Mucosa of gallbladder (tissue), 1 donor: ENCODE measurements at places on chromosomes 5 and 9. TPM values are rescaled to one million over a fixed set of nuclear protein-coding genes. Genes with fewer than 3 reads are reported as not detected.

GRCh38 chr5:157607371-157608161 lies 32.0 kb upstream of the ADAM19 start:
- DNase-seq, result no peak

- DNase-seq, result no peak
Measured at GRCh38 chr9:3035579-3036332, 191.9 kb upstream of the PUM3 start.

GRCh38 chr5:152331006-152331405 lies 74.1 kb downstream of the NMUR2 start:
- peak; percentile 13 for DNase-seq

- no peak for DNase-seq
Measured at GRCh38 chr9:71928376-71928775, 16.9 kb downstream of the C9orf85 start.

Gene NEUROG1
- total RNA-seq, result not detected

- no peak for DNase-seq
Measured at GRCh38 chr5:39829441-39829840, 404.7 kb upstream of the DAB2 start.

Gene ZNF618
- 26.6 TPM for total RNA-seq

GRCh38 chr5:124880903-124881697 lies 134.7 kb upstream of the ZNF608 start:
- DNase-seq, result no peak

DNA sequence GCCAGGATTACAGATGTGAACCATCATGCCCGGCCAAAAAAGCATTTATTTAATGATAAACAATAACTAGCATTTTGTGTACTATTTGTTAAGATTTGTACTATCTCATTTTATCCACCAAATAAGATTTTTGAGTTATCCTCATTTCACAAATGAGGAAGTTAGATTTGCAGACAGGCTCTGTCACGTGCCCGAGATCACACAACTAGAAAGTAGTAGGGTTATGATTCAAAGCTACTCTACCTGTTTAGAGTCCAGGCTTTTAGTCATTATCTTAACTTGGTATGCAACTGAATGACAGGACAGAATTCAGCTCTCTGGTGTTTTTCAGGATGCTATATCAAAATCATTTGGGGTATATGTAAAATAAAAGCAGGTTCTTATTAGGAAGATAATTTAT lies 20.5 kb downstream of the RANBP17 start:
- DNase-seq, result no peak

DNA sequence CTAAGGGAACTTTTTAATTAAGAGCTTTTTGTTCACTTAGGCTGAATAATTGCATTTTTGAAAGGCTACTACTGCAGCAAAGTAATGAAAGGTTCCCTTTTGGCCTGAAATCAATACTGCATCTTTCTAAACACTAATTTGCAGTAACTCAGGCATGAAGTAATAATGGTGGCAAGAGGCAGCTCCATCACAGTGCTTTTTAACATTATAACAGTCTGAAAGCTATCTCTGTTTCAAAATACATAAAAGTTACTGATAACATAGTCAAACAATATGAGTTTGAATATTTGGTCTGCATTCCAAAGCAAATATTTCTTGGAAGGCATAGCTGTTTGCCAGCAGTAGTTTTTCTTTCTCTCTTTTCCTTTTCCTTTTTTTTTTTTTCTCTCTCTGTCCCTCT lies 113.4 kb downstream of the FBN2 start:
- no peak for DNase-seq

- DNase-seq, result no peak
Measured at GRCh38 chr5:7686794-7687193, 164.1 kb downstream of the CFAP90 start.

Gene FOXD4L5
- total RNA-seq, result not detected

DNA sequence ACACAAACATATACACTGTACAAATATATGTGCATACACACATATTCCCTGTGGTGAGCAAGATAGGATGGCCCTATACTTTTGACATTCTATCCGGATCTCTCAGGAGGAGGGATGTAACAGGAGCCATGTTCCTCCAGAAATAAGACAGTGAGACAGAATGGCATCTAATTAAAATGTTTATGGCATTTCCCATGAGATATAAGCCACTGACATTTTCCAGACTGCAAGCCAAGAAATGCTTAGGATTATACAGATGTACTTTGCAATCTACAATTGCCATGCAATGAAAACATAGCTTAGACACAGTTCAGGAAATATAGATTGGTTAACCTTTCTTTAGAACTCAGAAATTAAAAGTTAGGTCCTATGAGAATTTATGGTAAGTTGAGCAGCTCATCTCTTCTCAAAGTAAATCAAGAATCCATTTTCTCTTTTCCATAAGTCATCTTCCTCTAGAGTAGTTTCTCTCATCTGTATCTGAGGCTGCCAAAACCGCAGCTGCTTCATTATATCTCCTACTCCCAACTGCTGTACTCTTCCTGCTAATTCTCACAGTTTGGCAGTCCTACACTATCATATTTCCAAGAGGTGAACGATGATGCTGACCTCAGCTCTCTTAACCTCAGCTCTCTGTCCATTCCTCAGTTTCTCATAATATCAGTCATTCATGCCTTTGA lies 1719.1 kb downstream of the MAT2B start:
- no peak for DNase-seq

DNA sequence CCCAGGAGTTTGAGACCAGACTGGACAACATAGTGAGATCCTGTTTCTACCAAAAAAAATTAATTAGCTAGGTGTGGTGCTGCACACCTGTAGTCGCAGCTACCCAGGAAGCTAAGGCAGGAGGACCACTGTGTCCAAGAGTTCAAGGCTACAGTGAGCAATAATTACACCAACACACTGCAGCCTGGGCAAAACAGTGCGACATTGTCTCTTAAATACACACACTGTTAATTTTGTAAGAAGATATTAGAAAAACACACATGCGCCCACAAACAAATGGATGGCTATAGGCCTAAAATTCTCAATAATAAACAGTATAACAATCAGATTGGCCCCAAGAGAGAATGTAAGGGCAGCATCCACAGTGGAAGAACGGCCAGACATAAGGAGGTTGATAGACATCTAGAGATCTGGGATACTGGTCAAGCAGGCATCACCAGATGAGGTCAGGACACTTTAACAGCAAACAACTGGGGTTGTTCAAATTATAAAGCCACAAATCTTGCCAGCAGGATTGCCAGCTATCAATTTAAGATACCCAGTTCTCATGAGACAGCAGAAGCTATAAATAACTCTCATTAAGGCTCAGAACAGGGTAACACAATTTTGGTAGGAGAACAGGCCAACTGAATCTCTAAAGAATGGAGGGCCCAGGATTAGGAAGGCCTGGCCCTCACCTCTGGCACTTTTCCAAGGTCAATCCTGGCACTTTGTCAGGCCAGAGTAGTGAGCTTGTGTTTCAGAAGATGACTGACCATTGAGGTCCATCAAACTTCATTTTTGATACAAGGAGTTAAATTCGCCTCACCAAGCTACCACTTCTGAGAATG lies 29.5 kb downstream of the GOLPH3 start:
- no peak for DNase-seq

Gene PDGFRB
- total RNA-seq, result 97.8 TPM

Gene GFPT2
- 9.4 TPM for total RNA-seq

- DNase-seq, result no peak
Measured at GRCh38 chr9:132543960-132544359, 38.4 kb upstream of the BARHL1 start.

DNA sequence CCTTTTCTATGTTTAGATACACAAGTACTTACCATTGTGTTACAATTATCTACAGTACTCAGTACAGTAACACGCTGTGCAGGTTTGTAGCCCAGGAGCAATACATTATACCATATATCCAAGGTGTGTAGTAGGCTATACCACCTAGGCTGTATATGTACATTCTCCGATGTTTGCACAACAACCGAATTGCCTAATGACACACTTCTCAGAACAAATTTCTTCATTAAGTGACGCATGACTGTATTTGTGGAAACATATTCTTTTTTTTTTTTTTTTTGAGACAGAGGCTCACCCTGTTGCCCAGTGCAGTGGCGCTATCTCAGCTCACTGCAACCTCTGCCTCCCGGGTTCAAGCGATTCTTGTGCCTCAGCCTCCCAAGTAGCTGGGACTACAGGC lies 4.0 kb upstream of the RAD23B start:
- no peak for DNase-seq
